NCI-H2107 (cell line): ENCODE measurements at places on chromosomes 2 and 18.

GRCh38 chr2:143823876-143824275 lies 694.7 kb downstream of the ARHGAP15 start:
- no peak for DNase-seq

- no peak for DNase-seq
Observed at GRCh38 chr18:10131460-10132395, 217.9 kb downstream of the VAPA start.

DNA sequence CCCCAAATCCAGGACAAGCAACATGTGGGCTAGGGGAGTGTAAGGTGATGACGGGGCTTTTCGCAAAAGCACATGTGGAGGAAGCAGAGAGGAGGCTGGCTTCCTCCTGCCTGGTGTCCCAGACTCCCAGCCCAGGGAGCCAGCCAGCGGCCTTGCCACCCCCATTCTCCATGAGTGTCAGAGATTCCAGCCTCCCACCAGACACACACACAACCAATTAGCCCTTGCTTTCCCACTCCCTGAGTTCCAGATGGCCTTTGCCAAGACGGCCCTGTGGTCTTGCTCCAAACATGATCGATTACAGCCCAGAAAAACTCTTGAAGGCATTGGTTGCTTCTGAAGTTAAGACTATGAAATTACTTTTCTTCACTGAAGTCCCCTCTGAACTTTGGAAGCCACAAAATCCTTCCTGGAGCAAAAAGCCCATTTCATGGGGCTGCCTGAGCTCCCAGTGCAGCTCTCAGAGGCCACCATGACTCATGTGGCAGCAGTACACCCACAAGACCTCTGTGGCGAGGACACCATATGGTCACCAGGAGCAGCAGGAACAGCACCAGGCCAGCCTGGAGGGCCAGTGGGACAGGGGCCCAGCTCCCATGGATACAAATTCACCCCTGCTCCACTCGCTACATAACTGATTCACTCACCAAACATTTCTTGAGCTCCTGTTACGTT lies 69.1 kb upstream of the PID1 start:
- DNase-seq, result no peak

- DNase-seq, result no peak
Observed at GRCh38 chr2:118689456-118689855, 158.0 kb downstream of the EN1 start.
